ENCODE measurements at places on chromosomes 13 and 19.

DNA sequence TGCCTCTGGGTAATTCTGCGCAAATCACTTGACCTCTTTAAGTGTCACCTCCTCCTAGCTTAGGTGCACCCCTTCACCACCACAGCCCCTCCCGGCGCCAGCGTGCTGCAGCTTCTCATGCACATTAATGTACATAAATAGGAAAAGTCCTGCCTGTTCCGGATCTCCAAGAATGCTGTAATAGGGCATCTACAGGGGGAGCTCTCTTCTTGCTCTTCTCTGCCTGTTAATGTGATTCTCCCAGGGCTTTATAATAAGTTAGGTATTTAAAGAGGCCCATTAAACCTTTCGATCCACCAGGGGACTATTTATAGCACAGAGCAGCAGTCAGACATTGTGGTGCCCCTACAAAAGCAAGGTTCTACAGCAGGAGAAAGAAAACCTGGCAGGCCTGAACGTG is 35.3 kb downstream of the SOX1 start:
- DNase-seq = no peak

GRCh38 chr19:49247676-49248075 is 77.3 kb downstream of the SLC6A16 start:
- DNase-seq = no peak

GRCh38 chr13:104976986-104977385 is 1558.5 kb downstream of the EFNB2 start:
- DNase-seq = no peak

DNA sequence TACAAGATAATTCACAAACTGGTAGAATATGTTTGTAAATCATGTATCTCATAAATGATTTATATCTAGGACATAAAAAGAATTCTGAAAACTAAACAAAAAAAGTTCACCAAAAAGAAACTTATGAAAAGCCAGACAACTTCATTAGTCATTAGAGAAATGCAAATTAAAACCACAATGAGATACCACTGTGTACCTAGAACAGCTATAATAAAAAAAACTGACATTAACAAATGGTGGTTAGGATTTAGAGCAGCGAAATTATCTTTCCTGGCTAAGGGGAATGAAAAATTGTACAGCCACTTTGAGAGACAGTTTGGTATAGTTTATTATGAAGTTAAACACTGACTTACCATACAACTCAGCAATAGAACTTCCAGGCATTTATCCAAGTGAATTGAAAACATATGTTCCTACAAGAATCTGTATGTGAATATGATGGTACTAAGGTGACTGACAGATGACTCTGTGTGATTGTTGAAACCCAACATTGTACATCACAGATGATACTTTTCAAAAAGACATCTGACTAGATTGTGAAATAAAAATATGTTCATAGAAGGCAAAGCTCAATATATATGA is 41.8 kb downstream of the UGGT2 start:
- DNase-seq = no peak

DNA sequence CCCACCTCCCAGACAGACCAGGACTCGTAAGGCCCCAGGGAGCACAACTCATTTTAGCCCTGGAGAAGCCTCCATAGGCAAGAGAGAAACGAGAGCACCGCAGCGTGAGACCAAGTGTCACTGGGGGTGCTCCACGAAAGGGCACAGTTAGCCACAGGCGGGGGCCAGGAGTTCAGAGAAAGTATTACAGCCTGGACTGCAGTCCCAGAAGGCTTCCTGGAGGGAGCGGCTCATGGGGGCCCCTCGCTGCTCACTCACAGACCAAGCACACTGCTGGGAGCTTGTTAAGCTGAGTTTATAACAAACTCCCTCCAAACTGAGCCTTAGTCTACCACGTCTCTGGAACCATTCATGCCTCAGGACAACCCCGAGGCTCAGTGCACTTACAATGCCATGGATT is 16.5 kb downstream of the ANKRD27 start:
- no peak for DNase-seq

GRCh38 chr19:8487137-8487851 is 15.1 kb downstream of the PRAM1 start:
- peak; percentile 64 for DNase-seq

Measured in activated naive CD4-positive, alpha-beta T cell treated with anti-CD3 and anti-CD28 coated beads, Interleukin-2, amount 50 U/mL, for 16 hours (primary cell).